ENCODE measurements at places on chromosomes 3 and 15.

GRCh38 chr3:143328451-143328850 is 208.9 kb downstream of the CHST2 start:
- no peak for DNase-seq

DNA sequence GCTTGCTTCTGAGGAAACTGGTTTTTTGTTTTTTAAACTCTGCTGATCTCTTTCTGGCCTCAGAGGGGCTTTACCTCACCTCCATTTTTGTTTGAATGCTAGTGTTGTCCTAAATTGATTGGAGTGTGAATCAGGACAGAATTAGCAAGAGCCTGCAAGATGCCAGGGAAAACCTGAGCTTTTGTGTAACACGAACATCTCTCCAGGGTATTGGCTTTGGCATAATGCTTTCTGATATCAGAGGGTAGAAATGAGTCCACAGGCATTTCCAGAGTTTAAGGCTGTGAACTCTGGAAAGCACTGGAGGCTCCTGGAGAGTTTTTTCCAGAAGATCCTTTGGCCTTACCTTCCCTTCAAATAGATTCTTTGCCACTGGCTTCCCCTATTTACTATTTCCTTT is 87.1 kb downstream of the WDR76 start:
- DNase-seq, result no peak

DNA sequence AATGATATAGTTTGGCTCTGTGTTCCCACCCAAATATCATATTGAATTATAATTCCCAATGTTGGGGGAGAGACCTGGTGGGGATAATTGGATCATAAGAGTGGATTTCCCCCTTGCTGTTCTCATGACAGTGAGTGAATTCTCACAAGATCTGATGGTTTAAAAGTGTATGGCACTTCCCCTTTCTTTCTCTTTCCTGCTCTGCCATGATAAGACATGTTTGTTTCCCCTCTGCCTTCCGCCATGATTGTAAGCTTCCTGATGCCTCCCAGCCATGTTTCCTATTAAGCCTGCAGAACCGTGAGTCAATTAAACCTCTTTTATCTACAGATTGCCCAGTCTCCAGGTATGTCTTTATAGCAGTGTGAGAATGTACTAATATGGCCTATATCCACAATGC is 126.7 kb upstream of the GMNC start:
- DNase-seq, result no peak

DNA sequence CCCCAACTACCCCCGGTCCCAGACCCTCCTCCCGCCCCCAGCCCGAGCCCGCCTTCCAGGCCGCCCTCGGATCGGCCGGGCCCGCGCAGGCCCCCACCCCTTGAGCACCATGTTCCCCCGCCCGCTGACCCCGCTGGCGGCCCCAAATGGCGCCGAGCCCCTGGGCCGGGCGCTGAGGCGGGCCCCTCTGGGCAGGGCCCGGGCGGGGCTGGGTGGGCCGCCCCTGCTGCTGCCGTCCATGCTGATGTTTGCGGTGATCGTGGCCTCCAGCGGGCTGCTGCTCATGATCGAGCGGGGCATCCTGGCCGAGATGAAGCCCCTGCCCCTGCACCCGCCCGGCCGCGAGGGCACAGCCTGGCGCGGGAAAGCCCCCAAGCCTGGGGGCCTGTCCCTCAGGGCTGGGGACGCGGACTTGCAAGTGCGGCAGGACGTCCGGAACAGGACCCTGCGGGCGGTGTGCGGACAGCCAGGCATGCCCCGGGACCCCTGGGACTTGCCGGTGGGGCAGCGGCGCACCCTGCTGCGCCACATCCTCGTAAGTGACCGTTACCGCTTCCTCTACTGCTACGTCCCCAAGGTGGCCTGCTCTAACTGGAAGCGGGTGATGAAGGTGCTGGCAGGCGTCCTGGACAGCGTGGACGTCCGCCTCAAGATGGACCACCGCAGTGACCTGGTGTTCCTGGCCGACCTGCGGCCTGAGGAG is 472 bp downstream of the CHST14 start:
- DNase-seq, result no peak

DNA sequence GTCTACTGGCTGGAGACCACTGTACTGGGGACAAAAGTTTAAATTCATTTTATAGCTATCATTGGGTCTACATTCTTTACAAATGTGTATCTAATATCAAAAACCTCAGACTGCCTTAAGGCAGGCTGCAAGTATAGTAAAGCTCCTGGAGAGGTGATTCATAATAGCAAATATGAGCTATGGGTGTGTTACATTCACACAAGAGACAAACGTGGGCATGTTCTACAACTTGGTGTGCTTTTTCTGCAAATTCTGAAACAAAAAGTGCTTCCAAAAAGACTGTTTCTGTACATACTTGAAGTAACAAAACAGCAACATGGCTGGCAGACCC is 1101.4 kb downstream of the ROBO1 start:
- DNase-seq, result no peak

Data from CD4-positive, alpha-beta T cell treated with Interleukin-4 for 1 hour (primary cell).